ENCODE measurements at places on chromosomes 12 and 14.
A peak's percentile ranks its signal among the peaks of the same experiment; 100 is the strongest.

DNA sequence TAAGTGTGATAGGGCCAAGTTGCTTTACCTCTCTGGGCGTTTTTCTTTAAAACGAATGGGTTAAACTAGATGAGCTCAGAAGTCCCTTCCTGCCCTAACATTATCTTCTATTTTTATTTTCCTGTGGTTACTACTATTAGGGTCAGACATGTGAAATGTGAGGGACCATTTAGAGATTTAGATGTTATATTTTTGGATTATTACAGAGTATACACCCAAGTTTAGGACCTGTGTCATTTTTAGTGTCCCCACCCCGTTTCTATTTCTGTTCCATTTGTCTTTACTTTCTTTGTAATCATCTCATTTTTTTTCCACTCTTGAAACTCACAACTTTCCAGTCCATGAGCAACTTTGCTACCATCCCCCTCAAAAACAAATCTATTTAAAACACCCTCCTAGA lies 56.3 kb downstream of the SLC4A8 start:
- no peak for DNase-seq

- no peak for DNase-seq
Observed at GRCh38 chr12:121800694-121801594, 2.9 kb upstream of the SETD1B start.

DNA sequence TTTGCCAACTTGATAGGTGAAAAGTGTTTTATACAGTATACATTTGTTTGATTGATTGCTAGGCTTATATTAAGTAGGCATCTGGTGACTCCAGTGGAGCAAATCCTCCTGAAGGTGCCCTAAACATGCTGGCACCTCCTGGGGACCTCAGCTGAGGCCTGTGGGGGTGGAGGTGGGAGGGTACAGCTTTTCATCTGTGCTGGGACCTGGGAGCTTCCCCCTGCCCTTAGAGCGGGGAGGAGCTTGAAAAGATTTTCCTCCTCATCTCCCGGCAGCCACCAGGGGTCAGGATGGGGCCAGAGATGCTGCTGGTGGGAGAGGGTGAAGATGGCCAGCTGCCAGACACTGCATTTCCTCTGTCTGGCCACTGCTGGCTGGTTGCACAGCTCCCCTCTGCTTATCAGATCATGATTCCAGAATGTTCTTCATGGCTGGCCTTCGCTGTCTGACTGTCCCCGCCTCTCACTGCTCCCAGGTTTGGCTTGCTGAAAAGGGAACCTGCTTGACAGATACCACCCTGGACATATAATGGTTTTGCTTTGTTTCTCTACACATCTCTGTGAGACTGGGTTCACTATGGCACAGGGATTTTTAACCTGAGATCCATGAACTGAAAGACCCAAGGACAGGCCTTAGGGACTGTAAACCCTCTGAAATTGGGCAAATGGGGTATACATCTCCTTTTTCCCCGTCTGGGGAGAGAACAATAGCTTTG lies 10.5 kb upstream of the JPH4 start:
- DNase-seq = peak; percentile 54

DNA sequence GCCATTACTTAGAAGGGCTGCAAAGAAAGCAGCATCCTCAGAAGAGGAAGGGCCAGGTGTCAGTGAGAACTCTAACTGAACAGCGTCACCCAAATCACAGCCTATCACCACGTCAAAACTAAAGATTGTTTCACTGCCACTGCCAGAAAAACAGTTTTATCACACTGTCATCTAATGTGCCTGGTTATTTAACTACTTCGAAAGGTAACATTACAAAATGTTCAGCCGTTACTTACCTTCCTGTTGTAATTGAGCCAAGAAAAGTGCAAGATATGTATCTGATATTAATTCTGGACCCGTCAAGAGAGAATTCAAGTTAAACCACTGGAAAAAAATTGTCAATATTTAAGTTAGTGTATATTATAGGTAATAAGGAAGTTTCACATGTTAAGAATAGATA lies 17.9 kb downstream of the ATXN3 start:
- no peak for DNase-seq

GRCh38 chr12:12039897-12040296 lies 30.8 kb upstream of the BCL2L14 start:
- DNase-seq = no peak

- DNase-seq = no peak
Observed at GRCh38 chr12:3458041-3458440, 33.0 kb upstream of the PRMT8 start.

DNA sequence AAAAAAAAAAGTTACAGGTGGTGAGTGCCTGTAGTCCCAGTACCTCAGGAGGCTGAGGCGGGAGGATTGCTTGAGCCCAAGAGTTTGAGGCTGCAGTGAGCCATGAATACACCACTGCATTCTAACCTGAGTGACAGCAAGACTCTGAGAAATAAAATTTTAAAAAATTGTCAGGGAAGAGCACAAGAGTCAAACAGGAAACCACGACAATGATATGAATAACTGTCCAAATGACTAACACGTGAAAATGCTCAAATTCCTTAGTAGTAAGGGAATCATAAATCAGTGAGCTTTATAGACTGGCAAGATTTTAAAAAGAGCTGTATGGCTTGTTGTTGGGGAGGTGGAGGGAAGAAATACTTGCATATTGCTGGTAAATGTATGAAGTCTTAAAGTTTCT lies 12.9 kb upstream of the ASPG start:
- peak; percentile 1 for DNase-seq

Data from GM04504 (cell line).